Transverse colon (tissue), 4 donors: ENCODE measurements at places on chromosomes 1 and 21. TPM values are rescaled to one million over a fixed set of nuclear protein-coding genes. Genes with fewer than 3 reads are reported as not detected.

- DNase-seq: no peak
These were observed 73.9 kb downstream of the ST6GALNAC3 start for GRCh38 chr1:76148460-76148859.

GRCh38 chr21:18252680-18253079, 8.0 kb downstream of the CHODL start:
- DNase-seq: no peak

C8A gene
- not detected for total RNA-seq

DNA sequence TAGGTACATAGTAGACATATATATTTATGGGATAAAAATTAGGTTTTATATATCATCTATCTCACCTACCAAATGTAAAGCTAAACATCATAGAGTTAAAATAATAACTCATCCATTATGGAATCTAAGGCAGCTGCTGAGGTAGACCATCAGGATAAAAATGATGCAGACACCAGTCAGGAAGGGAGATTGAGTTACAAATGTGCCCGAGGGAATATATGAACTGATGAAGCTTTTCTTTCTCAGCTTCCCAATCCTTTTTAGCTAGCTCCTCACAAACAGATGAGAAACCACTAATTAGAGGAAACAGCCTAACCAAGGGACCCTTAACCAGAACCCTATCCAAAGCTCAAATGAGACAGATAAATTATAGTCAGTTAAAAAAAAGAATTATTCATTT, 20.9 kb downstream of the TTLL7 start:
- no peak for DNase-seq

DNA sequence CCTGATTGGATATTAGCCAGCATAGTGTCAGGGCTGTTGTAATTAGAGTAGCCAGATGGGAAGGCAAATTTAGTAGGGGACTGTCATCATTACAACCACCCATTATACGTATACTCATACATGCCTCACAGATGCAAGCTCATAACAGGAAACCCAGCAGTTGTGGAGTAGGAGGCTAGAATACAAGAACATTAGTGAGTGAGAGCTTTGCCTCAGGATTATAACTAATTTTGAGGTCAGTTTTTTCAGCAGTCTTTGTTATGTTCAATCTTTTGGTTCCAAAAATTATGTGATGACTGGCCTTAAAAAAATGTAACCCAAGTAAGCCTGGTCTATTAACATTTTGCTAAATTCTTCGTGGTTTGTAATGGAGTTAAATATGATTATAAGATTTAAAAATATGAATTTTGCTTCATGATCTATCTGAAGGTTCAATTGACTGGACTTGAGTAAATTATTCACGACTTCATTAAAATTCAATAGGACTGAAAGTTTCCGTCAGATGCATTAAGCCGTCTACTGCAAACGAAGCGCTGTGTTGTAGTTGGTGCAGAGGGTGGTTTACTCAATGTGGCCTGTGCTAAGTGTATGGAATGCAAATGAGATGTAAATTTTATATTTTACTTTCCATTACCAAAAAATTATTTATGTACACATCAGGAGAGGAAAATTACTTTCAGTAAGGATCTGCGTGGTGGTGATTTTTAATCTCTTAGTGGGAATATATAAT, 48.8 kb downstream of the KCNK1 start:
- no peak for DNase-seq

- peak; percentile 89 for DNase-seq
These were observed 1.1 kb upstream of the JUN start for GRCh38 chr1:58784758-58785441.

- no peak for DNase-seq
These were observed 28.1 kb downstream of the KMO start for GRCh38 chr1:241560146-241560848.

GRCh38 chr1:244322181-244322580, 129.5 kb downstream of the ADSS2 start:
- no peak for DNase-seq

DNA sequence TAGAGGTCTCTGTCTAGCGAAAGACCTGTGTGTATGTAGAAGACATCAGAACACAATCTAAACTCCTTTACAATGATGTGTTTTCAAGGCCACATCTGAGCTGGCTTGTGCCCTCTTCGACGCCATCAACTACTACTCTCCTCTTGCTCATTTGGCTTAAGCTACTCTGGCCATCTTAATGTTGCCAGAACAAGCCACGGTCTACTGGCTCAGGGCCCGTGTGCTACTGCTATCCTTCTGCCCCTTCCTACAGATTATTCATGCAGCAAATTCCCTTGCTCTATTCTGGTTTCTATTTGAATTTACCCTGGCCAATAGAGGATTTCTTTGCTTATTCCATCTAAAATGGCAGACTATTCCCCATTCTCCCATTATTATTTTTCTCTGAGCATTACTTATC, 121.7 kb downstream of the ZZZ3 start:
- DNase-seq: no peak

DNA sequence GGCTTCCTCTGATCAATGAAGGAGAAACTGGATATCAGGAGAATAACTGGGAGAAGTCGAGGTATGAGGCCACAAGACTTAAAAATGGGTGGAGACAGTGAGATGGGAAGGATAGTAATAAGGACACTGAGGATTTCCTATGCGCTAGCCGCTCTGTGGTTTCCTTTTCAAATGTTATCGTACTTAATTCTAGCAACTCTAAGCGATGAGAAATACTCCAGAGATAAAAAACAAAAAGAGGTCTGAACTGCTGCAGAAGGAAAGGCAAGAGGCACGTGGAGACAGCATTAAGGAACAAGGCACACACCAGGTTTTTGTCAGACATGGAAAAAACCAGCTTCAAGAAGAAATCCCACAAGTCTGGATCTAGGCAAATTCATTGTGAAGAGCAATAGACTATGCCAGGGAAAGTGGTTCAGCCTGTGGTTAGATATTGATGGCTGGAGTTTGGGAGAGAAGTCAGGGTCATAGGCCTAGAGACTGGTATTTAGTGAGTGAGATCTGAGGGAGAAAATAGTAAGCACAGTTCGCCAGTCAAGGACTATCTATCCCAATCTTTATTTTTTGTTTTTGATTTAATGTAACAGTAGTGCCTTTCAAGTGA, 5.3 kb downstream of the CLCA2 start:
- no peak for DNase-seq

- no peak for DNase-seq
These were observed 71.6 kb downstream of the DNTTIP2 start for GRCh38 chr1:93807311-93807930.

DNA sequence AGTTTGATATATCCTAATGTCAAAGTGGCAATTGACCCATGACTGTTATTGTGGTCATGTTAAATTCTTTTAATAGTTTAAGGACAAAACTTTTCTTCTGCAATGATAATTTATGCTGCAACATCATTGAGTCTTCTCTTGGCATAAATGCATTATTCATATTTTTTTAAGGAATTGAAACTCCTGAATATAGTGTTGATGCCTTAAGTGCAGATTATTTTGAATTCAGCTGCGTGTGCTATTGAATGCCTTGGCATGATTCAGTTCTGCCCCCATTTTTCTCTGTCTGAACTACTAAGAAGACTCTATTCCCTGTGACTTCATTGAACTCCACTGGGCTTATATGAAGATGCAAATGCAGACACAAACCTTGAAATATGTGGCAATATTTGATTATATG, 22.6 kb upstream of the NOS1AP start:
- DNase-seq: no peak

- DNase-seq: no peak
These were observed 4.8 kb upstream of the PCNX2 start for GRCh38 chr1:233300326-233300725.

DNA sequence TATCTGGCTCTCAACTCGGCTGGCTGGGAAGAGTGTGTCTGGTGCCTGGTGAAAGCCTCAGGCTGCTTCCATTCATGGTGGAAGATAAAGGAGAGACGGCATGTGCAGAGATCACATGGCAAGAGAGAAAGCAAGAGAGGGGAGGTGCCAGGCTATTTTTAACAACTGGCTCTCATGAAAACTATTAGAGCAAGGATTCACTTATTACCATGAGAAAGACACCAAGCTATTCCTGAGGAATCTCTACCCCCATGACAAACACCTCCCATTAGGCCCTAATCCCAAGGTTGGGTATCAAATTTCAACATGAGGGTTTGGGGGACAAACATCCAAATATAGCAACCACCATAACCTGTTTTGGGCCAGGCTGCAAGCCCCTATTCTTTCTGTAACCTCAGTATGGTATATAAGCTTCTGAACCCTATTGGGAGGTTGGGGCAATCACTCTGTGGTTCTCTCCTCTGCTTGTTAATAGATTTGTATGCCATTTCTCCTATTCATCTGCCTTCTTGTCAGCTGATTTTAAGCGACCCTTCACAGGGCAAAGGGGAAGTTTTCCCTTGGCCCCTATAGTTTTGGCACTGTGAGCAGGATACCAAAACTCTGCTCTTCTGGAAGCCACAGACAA, 179.0 kb upstream of the TNR start:
- DNase-seq: no peak

SPOCD1 gene
- not detected for total RNA-seq

- no peak for DNase-seq
These were observed 229.3 kb downstream of the FGGY start for GRCh38 chr1:59526240-59526639.

FAM72B gene
- total RNA-seq: 1.2 TPM

GRCh38 chr1:151147132-151147503, 687 bp upstream of the SEMA6C start:
- DNase-seq: no peak

DNA sequence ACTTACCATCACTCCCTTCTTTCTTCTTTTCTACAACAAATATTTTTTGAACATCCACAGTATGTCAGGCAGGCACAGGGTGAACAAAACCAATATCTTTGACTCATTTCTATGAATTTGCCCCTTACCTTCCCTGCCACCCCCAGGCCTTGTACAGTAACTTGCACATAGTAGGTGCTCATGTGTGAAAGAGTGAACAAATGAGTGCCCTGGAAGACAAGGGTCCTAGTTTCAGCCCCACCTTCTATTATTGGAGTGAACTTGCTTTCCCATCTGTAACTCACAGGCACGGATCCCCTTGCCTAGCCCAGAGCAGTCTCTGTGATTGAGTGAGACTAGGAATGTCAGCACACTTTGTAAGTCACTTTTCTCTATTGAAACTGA, 12.8 kb downstream of the ZDHHC18 start:
- DNase-seq: no peak

- no peak for DNase-seq
These were observed 82.3 kb downstream of the HMCN1 start for GRCh38 chr1:185816460-185816859.

DNA sequence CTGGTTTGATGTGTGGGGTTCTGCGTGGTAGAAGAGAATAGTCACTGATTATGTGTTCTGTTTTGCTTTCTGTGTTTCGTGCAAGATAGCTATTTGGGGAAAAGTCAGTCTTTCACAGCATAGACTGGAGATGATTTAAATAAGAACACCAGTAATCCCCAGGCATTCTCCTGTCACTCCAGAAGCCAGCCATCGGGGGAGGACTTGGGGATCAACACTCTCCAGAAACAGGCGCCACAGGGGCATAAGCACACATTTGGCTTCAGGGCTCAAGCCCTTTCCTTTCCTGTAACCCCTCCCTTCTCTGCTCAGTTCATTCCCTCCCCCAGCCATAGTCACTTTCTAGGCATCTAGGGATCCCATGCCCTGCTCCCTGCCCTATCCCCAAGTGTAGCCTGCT, 97.3 kb upstream of the BEND5 start:
- no peak for DNase-seq

DNA sequence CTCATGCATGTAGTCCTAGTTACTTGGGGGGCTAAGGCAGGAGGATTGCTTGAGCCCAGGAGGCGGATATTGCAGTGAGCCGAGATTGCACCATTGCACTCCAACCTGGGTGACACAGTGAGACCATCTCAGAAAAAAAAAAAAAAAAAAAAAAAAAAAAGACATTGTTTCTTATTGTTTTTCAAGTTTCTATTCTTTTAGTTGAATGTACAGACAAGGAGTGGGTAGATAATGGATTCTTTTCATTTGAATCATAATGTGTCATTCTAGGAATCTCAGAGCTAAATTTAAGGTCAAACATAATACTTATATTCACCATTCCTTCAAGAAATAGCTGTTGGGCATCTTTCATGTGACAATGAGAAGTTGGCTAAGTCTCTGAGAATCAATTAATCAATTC, 157.0 kb upstream of the C21orf91 start:
- no peak for DNase-seq

DNA sequence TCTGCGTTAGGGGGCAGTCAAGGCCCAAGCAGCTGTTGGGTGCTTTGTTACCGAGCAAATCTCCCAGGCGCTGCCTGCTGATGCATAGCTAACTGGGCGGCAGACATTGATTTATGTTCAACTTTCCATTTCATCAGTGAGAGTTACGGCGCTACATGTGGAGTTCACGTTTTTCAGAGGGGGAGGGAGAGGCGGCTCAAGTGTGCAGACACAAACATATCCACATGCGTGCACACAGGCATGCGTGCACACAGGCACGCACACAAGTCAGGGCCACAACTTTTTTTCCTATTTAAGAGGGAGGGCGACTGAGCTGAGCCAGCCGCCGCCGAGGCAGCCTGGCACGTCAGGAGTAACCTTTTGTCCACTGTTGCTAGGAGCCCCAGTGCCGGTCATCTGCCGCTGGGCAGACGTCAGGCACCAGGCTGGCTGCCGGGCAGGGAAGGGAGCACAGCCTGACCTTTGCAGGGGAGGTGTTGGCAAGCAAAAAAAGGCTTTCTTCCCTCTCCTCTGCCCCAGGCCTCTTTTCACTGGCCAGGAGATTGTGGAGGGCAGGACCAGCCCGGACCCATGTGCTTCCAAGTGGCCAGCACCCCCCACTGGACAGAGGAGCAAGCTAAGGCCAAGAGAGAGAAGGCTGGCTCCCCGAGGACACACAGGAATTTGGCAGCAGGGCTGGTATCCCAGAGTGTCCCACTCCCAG, 73.3 kb downstream of the MRPL37 start:
- peak; percentile 61 for DNase-seq

DNA sequence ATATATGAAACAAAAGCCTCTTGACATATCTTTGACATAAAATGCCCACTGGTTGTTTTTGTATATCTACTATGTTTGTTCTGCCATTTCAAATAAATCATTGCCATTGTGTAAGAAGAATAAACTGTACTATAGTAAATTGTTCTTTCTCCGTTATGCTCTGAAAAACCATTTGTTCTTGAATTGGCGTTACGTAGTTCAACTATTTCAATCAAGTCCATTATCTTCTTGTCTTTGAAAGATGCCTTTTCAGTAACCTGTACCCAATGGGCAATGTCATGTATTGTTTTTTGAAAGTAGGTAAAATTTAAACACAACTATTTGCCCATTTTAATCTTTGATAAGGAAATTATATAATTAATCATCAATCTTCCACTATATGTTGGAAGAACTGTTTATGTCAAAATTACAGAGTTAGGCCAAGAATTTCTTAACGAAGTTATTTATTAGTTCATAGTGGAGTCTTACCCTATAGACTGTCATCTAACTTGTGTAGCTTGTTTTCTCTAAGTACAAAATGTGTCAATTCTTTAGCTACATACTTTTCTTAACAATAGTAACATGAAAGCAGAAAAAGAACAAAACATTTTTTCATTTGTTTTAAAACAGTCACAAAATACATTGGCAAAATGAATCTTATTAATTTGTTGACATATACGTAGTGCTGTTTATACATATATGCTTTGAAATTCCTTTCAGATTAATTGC, 294.8 kb downstream of the PTPRC start:
- DNase-seq: no peak

SELENBP1 gene
- 3,856 TPM for total RNA-seq
